AG08395 (cell line): ENCODE measurements at places on chromosomes 1 and 21.

GRCh38 chr1:65003316-65003664 is 36.9 kb upstream of the JAK1 start:
- DNase-seq: no peak

GRCh38 chr1:192448026-192448578 is 127.5 kb upstream of the RGS1 start:
- no peak for DNase-seq

GRCh38 chr1:159200769-159201168 is 3.9 kb upstream of the ACKR1 start:
- DNase-seq: no peak

- no peak for DNase-seq
These were observed 27.3 kb downstream of the KRTAP10-1 start for GRCh38 chr21:44512496-44513388.

- DNase-seq: no peak
These were observed 100.1 kb downstream of the HLX start for GRCh38 chr1:220979371-220979770.

DNA sequence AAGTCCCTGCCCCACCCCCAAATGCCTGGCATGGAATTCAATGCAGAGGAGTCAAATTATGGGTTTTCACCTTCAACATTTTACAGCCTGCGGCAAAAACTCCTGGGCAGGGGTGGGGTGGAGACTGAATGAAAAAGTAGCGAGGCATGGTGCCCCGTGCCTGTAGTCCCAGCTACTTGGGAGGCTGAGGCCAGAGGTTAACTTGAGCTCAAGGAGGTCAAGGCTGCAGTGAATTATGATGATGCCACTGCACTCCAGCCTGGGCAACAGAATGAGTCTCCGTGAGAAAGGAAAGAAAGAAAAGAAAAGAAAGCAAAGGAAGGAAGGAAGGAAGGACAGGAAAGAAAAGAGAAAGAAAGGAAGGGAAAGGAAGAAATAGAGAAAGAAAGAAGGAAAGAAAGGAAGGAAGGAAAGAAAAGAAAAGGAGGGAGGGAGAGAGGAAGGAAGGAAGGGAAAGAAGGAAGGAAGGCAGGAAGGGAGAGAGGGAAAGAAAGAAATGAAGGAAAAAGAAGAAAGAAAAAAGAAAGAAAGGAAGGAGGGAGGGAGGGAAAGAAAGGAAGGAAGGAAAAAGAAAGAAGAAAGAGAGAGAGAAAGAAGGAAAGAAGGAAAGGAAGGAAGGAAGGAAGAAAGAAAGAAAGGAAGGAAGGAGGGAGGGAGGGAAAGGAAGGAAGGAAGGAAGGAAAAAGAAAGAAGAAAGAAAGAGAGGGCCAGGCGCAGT is 11.1 kb downstream of the LEMD1 start:
- DNase-seq: no peak

- DNase-seq: no peak
These were observed 40.2 kb downstream of the RGS2 start for GRCh38 chr1:192849011-192849410.

- peak; percentile 42 for DNase-seq
These were observed 88.6 kb downstream of the SELENOF start for GRCh38 chr1:86825319-86825718.

DNA sequence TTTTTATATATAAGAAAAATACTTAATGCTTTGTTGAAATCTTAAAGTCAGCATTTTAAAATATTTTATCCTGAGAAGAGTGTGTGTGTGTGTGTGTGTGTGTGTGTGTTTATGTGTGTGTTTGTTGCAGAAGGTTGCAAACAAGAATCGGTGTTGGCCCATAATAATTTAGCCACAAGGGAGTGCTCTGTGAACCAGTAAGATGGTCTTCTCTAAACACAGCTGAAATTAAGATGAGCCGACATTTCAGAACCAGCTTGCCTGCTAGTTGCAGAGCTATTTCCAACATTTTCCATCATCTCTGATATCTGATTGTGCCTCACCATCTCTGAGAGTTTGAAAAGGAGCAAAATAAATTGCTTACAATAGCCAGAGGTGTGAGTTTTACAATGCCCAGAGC is 158.8 kb upstream of the SGIP1 start:
- DNase-seq: no peak

DNA sequence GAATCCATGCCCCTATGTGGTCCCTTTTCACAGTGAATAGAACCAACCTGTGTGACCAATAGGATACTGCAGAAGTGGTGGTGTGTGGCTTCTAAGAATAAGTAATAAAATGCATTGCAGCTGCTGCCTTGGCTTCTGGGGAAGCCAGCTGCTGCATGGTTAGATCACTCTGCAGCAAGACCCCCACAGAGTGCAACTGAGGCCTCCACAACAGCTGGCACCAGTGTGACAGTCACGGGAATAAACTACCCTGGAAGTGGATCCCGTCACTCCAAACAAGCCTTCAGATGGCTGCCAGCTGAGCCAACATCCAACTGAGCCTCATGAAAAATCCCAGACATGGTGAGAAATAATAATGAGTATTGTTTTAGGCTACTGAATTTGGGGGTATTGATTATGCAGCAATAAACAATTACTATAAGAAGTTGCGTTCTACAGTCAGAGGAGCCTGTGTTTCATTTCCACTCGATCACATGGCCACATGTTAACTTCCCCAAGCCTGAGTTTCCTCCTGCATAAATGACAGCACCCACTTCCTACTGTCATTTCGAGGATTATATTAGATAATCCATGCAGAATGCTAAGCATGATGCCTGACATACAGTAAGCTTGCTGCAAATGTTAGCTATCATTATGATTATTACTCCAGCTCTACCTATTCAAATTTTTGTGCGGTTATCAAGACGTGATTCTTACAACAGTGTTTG is 20.8 kb upstream of the COG2 start:
- no peak for DNase-seq

DNA sequence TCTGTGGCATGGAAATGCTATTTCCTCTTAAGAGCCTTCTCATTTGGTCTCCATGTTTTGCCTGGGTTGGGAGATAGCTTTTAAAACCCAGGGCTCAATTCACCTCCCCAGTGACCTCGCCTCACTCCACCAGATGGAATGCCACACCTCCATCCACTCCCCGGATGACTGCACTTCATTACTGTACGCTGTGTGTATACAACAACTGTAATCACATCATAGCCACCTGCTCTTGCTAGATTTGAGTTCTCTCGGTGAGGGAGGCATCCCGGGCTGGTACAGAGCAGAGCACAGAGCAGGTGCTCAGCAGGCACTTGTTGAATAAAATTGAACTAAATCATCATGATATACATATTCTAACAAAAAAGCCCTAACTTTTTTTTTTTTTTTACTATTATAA is 26.0 kb downstream of the SDE2 start:
- DNase-seq: no peak

GRCh38 chr1:151942882-151943281 is 33.6 kb upstream of the THEM4 start:
- no peak for DNase-seq

DNA sequence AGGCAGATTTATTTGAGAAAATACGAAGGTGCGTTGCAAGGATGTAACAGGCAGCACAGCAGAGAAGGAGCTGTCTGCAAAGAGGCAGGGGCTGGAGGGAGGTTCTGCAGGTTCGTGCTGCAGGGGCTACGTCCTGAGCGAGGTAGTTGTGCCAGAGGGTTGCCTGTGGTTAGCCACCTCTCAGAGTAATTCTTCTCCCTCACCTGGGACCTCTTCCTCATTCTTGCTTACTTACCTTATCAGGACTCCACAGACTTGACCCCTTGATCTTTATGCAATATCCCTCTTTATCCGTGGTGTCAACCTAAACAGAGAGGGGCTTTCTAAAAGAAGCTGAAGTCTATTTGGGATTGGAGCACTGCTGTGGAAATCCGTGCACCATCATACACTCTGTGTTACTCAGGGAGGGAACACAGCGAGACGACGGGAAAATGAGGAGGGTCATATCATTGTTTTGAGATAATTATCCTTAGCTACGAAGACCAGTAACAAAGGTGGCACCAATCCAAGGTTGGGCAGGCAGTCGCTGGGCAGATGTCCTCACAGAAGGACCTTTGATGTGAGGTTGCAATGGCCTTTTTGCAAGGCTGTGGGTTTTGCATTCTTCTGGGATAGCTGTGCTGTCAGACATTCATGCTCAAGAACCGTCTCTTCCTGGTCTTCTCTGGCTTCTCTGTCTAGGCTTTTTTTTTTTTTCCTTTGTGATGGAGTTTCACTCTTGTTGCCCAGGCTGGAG is 82.8 kb downstream of the WDR4 start:
- no peak for DNase-seq

GRCh38 chr1:204398197-204399125 is 13.2 kb downstream of the PPP1R15B start:
- DNase-seq: peak; percentile 85

GRCh38 chr1:101167891-101168290 is 68.9 kb upstream of the S1PR1 start:
- no peak for DNase-seq

- DNase-seq: no peak
These were observed 85.9 kb upstream of the SIM2 start for GRCh38 chr21:36613059-36613458.

- DNase-seq: no peak
These were observed 14.5 kb downstream of the AGRN start for GRCh38 chr1:1034439-1034781.

DNA sequence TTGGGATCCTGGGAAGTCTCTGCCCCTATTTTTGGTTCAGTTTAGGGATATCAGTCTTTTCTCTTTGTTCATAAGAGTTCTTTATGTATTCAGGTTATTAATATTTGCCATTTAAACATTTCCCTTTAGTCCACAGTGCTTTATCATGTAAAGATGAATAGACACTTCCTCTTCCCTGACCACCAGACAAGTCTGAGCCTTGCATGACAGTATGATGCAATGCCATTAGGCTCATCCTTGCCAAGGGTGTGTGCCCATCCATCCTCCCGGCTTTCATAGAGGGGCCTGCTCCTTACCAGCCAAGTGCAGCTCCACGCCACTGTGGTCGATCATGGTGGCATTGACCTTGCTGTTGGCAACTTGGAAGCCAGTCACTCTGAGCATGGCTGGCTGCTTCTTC is 52.1 kb downstream of the ZSCAN20 start:
- DNase-seq: no peak

DNA sequence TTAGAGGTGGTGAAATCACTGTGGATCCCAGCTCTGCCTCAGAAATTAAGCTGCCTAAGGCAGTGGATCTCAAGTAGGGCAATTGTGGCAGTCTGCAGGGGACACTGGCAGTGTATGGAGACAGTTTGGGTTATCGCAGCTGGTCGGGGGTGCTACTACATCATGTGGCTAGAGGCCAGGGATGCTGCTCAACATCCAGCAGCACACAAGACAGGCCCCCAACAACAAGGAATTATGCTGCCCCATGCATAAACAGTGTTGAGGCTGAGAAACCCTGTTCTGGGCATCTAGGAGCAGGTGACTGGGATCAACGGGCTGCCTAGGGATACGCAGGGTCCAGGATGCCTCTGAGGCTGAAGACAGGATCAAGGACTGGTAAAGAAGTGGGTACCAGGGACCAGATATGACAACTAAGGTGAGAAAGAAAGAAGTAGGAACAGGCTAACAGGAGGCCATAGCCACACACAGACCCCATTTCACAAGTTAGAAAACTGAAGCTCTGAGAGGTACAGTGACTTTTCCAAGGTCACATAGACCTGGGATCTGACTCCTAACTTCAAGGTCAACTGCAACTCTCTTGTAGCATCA is 8.7 kb downstream of the BATF3 start:
- no peak for DNase-seq

DNA sequence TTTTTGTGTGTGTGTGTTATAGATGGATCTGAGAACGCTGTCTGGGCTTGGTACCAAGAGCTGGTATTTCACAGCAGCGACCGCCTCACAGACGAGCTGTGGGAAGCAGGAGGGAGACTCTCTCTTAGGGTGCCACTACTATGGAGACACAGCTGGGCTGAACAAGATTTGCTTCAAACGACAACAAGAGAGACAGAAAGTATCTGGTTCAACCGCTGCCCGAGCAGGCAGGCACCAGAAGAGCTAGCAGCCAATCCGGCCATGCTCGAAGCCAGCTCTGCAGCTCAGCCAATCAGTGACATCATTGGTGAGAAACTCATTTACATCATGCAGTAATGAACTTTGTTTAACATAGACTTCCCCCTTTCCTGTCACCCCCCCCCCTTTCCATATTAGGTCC is 341.3 kb downstream of the USP25 start:
- peak; percentile 41 for DNase-seq

DNA sequence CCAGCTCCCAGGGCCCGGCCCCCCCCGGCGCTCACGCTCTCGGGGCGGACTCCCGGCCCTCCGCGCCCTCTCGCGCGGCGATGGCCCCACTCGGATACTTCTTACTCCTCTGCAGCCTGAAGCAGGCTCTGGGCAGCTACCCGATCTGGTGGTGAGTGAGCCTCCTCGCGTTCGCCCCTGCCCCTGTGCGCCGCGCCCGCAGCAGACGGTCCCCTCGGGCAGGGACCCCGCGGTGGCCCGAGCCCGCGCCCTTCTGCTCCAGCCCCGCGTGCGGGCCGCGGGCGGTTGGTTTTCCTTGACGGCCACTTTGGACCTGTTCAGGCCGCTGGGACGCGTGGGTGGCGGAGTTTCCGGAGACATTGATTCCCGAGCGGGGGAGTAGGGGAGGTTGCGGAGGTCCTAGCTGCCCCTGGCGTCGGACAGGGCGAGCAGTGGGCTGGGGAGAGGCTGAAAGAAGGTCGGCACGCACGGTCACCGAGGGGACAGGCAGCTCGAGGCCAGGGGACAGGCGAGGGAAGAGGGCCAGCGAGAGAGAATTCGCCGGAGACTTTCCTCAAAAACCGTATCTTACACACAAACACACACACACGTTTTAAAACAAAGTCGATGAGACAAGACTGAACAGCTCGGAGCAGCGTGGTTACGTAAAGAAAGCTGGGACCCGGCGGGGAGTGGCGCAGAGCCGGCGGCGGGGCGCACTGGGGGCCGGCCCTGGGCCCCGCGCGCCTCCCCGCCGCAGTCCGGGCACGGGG is 427 bp downstream of the WNT3A start:
- peak; percentile 14 for DNase-seq

- DNase-seq: peak; percentile 91
These were observed 202.1 kb downstream of the NCAM2 start for GRCh38 chr21:21200103-21200938.

DNA sequence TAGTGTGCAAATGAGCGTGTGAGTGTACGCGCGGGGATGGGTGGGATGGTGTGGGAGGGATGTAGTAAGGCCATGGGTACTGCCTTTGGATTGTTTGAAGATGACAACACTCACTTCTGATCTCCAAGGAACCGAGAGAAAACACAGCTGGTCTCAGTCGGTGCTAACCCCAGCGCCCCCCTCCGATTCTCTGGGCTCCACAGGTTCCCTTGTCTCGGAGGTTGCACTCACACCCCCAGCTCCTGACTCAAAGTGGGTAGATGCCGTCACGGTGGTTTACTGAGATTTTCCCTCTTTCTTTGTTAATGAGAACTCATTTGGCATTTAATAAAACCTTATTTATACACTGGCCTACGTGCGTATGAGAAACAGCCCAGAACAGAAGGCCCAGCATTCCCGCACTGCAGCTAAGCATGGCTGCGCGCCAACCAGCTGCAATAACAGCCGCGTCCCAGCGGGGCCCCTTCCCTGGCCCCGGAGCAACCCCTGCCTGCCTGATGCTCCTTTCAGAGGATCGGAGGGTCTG is 25.8 kb downstream of the ABCA4 start:
- peak; percentile 75 for DNase-seq
